Umbilical cord (tissue), 2 donors: ENCODE measurements at places on chromosomes 7 and 10. TPM values are rescaled to one million over a fixed set of nuclear protein-coding genes. Genes with fewer than 3 reads are reported as not detected.

Gene GTPBP10
- total RNA-seq, result 66.7 TPM

Gene HMX2
- total RNA-seq, result not detected

Gene CYP2C19
- 6.3 TPM for total RNA-seq

Gene PIP
- not detected for total RNA-seq

Gene CDH23
- total RNA-seq, result 7.0 TPM

Gene CYP3A7
- 1.2 TPM for total RNA-seq

Gene PRLHR
- total RNA-seq, result 1.4 TPM

Gene OR2A2
- not detected for total RNA-seq

Gene FKBP6
- 0.72 TPM for total RNA-seq

Gene PDE6C
- 1.2 TPM for total RNA-seq

DNA sequence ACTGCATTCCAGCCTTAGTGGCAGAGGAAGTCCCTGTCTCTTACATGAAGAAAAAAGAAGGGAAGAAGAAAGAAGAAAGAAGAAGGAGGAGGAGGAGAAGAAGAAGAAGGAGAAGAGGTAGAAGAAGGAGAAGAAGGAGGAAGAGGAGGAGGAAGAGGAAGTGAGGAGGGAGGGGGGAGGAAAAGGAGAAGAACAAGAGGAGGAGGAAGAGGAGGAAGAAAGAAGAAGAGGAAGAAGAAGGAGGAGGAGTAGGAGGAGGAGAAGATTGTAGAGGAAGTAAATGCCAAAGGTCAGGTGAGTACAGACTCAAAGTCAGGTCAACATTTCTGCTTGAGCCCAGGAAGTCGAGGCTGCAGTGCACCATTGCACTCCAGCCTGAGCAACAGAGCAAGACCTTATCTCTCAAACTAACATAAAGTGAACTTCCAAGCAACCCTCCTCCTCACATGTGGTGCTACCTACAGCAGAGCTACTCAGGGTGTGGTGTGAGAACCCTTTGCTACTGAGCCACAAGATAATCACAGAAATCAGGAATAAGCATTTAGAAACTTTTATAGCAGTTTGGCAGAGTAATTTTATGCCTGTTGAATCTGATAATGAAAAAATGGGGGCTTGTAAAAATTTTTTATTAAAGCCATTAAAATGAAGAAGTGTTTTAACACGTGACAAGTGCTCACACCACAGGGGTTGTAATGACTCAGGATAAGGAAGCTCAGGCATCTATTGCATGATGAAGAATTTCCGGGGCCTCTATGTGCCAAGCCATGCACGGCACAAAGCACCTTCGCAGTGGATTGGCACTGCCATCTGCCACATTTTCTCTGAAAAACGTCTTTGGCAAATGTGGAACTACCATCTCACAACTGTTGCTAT, 224.9 kb upstream of the AUTS2 start:
- peak; percentile 28 for DNase-seq

- no peak for DNase-seq
Observed at GRCh38 chr10:58909881-58910280, 266.6 kb upstream of the PHYHIPL start.

DNA sequence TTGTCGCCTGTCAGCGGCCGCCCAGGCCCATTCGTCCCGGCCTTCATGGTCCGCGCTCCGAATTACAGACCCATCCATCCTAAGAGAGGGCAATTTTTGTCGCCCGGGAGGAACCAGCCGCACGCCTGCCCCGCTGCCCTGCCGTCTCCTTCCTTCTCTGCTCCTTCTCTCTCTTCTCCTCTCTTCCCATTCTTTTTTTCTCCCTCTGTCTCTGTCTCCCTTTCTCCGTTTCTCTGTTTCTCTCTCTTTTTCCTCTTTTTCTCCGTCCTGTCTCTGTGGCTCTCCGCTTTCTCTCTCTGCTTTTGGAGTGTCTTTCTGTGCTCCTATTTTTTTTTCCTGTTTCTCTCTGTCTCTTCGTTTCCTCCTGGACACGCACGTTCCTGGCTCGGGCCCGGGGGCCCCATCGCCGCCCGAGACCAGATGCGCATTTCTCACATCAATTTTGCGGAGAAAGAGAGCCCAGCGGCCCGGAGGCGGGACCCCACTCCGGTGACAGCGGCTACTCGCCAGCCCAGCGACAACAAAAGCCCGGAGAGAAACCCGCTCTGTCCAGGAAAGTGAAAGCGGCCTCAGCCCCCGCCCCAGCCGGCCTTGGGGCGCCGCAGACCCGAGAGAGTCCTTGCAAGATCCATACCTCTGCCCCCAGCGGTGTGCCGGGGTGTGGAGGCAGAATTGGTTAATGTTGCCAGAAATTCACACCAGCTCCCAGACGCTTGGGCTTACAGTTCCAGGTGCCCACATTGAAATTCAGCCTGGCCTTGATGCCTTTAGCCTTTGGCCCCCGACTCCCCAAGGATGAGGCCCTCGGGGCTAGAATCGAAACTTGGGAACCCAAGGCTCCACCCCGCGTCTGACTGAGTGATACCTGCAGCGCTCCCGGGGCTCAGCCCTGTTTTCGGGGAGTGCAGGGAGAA, 4.1 kb downstream of the LBX1 start:
- DNase-seq, result no peak

DNA sequence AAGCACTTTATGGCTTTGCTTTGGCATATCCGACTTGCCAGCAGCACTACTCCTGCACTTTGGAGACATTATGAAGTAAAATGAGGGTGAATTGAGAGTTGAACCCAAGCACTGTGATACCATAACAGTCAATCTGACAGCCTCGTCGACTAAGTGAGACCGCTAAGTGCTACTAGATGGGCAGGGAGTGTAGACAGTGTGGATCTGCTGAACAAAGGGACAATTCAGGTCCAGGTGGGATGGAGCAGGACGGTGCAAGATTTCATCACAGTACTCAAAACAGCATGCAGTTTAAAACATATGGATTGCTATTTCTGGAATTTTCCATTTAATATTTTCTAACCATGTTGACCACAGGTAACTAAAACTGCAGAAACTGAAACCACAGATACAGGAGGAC, 20.8 kb upstream of the PRTFDC1 start:
- DNase-seq, result no peak

DNA sequence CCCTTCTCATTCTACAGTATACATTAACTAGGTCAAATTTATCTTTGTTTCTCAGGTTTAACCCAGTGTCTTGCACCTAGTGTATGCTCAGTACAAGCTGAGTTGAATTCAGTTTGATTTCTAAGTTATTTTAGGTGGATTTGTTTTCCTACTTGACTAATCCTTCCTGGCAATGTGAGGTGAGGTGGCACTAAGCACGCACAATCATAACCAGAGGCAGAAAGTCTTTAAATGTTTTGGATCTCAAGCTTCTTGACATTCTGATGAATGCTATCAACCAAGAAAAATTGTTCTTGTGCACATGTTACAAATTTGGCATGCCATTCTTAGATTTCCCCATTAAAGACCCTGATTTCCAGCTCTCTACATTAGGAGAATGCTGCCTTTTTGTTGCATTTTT, 3.2 kb downstream of the BZW2 start:
- no peak for DNase-seq

DNA sequence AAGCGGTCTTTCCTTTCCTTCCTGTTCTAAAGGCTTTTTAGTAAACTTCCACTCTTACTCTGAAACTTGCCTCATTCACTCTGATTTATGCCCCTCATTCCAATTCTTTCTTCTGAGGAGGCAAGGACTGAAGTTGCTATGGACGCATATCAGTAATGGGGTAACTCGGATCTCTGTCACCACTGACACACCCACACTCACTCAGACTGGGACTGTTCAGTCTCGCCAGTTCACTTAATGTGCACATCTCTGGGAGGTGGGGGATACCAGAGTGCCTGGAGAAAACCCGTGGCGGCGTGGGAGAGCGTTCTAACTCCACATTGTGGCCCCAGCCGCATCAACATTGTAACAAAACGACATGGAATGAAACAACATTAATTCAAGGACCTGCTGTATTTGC, 1139.3 kb upstream of the CELF2 start:
- DNase-seq, result no peak

- no peak for DNase-seq
Observed at GRCh38 chr7:41197769-41198168, 505.1 kb downstream of the INHBA start.

DNA sequence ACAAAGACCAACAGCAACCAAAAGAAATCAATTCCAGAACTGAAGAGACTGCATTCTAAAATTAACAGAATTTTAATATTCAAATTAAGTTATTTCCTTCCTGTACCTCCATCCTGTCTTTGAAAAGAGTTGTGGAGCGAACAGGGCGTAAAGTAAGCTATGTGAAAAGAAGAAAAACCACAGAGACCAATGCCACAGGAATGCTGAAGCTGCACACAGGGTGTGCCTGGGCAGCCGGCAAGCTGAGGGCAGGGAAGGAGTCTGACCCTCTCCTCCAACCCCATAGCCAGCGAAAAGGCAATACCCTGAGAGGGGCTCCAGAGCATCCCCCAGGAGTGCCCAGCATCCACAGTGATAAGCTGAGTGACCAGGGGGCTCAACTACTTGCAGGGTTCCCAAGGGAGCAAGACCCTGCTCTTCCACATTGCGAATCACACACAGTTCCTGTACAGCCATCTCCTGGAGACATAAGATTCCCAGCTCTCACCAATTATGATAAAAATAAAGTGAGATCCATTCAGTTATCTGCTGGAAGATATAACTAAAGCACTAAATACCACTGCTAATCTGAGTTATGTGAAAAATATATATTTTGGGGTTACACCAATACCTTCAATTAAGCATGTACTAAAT, 93.8 kb downstream of the PARD3 start:
- DNase-seq, result peak; percentile 58

DNA sequence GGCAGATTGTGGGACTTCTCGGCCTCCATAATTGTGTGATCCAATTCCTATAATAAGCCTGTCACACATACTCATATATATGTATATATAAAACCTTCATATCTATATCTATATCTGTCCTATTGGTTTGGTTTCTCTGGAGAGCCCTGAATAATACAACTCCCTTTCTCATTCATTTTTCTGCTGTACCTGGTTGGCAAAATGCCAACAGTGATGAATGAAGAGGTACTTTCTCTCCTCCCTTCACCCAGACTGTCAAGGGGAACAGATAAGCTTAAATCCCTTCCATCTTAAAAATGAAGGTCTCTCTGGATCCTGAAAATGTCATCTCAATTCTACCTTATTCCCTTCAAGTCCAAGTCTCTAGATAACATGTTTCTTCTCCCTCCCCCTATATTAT, 60.3 kb upstream of the FOXP2 start:
- DNase-seq, result no peak

- no peak for DNase-seq
Observed at GRCh38 chr7:4486907-4487306, 195.2 kb upstream of the FOXK1 start.

GRCh38 chr10:62662486-62662885, 142.0 kb upstream of the ADO start:
- DNase-seq, result no peak

DNA sequence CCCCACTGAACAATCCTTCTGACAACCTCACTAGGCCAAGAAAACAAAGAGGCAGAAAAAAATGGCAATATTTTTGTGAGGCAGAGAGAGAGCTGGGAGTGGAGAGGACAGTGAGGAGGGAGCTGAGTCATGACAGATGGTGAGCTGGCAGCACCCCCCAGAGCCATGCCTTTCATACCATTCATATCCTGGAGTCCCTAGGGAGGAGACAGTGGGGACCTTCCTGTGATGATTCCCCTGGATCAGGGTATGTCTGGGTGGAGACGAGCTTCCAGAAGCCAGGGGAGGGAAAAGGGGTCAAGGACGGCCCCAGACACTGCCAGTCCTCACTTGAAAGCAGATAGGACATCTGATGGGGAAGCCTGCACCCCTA, 160.5 kb downstream of the ADAM12 start:
- DNase-seq, result peak; percentile 62

GRCh38 chr10:114271779-114272167, 32.7 kb downstream of the VWA2 start:
- DNase-seq, result peak; percentile 84

DNA sequence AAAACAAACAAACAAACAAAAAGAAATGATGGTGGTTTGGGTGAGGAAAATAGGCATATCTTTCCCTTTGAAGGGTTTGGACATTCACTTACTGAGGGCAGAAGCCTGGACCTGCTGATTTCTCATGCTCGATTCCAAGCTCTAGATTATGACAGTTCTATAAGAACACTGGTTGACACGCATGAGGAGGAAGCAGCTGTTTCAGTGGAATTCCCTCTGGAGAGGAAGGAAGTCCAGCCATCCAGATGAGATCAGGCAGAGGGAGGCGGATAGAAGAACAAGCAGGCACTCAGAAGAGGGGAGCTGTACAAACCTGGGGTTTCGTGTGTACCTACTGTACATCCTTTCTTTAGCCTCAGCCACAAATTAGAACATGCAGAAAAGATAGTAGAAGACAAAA, 691.9 kb downstream of the INHBA start:
- DNase-seq, result no peak

- no peak for DNase-seq
Observed at GRCh38 chr7:99953649-99954048, 22.2 kb downstream of the AZGP1 start.

DNA sequence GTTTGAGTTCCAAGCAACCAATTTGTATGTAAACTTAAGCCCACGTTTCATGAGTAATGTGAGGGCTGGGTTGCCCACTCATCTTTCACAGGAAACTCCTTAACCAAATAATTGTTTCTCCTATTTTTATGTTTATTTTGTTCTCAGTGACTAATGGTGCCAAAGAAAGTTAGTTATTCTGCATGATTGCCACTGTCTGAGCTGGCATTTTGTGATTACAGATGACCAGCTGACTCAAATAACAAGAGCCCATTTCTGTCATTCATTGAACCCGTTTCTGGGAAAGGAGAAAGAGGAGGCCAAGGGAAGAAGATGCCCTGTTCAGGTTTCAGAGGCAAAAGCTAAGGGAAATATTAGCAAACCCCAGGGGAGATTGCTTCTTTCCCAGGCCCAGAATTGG, 186.9 kb upstream of the MYO3A start:
- no peak for DNase-seq

- DNase-seq, result peak; percentile 10
Observed at GRCh38 chr7:85324145-85324799, 137.4 kb upstream of the SEMA3D start.

DNA sequence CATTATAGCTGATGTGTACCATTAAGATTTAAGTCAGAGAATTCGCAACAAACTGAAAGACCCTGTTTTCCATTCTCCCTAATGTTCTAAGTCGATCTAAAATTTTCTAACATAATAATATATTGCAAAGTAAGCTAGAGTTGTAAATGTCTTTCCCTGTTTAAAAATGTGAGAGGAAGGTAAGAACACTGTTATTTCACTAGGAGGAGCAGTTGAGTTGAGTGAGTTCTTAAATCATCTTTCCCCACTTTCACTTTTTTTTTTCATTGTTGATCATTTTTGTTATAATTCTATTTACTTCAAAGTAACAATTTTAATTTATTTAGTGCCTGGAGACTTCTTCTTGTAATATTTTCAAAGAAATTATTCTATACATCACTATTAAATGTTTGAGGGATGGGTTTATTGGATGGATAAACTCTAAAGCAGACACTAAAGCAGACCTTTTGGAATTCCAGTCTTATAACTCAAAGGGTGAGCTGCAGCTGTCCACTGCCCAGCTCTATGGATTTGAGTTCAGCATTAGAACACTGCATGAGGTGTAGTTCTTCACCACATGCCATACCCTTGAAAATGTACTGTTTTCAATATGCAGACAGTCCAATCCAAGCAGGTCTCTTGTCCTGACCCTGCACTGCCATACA, 181.3 kb upstream of the FZD1 start:
- DNase-seq, result peak; percentile 46
